ENCODE measurements at places on chromosomes 6 and 20.

DNA sequence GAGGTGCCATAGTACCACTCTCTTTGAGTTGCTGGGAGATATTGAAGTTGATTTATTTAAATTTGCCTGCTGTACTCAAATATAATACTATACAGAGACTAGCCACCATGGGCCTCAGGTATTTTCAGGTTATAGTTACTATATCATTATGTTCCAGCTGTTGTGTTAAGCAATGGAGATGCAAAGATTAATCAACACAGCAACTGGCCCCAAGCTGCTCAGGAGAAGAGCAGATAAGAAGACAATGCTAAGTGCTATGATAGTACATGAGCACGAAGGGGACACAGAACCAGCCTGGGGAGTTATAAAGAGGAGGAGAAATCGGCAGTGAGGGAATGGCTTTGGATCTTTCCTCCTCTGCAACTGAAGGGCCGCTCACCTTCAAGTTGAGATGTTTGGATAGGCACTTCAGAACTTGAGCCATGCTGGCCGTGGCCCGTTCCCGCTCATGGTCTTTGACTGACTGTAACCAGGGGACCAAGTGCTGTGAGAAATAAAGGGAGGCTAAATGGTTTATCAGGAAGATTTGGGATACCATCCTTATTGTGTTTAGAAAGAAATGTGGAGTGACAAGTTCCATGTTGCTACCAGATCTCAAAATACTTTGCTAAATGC lies 24.3 kb upstream of the RPN2 start:
- DNase-seq: no peak

- no peak for DNase-seq
Observed at GRCh38 chr6:44668391-44668930, 281.0 kb downstream of the CDC5L start.

- DNase-seq: no peak
Observed at GRCh38 chr20:36378686-36379085, 72.5 kb downstream of the DLGAP4 start.

- DNase-seq: no peak
Observed at GRCh38 chr6:34339432-34339831, 53.0 kb downstream of the NUDT3 start.
